ENCODE measurements at places on chromosomes 6 and 20. TPM values are rescaled to one million over a fixed set of nuclear protein-coding genes. Genes with fewer than 3 reads are reported as not detected.

DNA sequence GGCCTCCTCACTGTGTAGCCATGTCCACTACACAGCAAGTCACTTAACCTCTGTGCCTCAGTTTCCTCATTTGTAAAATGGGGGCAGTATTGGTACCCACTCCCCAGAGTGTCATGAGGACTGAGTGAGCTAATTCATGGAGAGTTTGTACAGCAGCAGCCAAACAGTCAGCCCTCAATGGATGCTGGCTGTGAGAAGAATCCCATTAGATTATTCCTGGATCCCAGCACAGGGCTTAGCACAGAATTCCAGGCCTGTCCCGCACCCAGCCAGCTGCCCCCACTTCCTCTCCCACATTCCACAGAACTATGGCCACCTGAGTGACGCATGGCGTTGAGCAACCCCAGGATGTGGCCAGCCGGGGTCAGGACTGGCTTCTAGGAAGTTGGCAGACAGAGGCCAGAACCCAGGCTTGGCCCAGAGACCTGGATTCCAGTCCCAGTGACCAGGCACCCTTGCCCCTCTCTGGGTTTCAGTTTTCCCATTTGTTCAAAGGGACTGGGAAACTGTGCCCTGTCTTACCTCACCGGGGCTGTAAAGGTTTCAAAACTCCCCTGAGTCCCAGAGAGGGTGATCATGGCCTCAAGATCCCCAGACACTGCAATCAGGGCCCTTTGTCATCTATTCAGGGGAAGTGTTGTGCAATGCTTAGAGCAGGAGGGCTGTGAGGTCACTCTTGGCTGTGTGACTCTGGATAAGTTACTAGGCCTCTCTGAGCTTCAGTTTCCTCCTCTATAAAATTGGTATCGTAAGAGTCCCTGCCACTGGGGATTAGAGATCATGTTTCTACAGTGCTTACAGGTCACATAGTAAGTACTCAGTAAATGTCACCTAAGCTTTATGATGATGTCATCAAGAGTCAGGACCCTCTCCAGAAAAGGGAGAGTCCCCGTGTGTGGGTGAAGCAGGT, 3.0 kb upstream of the TGM2 start:
- DNase-seq: no peak

- DNase-seq: no peak
Measured at GRCh38 chr6:52787917-52788316, 15.7 kb downstream of the GSTA1 start.

DNA sequence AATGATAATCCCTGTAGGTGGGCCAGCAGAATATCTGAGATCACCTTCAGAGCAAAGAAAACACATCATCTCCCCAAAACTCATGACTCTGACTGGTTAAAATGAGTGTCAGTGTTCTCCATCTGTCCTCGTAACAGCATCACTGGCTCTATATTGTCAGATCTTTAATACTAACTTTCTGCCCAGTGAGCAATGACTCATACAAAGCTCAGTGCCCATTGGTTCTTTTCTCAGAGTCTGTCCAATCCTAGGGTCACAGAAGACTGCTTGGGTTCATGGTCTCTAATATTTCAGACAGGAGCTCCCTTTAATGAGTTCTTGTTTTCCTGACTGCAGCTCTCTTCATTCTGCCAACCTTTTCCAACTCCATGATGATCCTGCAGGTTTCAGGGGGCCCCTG, 36.4 kb downstream of the HLA-DPB1 start:
- DNase-seq: no peak

GRCh38 chr20:45963059-45964005, 8.7 kb downstream of the ZNF335 start:
- peak; percentile 86 for DNase-seq

DNA sequence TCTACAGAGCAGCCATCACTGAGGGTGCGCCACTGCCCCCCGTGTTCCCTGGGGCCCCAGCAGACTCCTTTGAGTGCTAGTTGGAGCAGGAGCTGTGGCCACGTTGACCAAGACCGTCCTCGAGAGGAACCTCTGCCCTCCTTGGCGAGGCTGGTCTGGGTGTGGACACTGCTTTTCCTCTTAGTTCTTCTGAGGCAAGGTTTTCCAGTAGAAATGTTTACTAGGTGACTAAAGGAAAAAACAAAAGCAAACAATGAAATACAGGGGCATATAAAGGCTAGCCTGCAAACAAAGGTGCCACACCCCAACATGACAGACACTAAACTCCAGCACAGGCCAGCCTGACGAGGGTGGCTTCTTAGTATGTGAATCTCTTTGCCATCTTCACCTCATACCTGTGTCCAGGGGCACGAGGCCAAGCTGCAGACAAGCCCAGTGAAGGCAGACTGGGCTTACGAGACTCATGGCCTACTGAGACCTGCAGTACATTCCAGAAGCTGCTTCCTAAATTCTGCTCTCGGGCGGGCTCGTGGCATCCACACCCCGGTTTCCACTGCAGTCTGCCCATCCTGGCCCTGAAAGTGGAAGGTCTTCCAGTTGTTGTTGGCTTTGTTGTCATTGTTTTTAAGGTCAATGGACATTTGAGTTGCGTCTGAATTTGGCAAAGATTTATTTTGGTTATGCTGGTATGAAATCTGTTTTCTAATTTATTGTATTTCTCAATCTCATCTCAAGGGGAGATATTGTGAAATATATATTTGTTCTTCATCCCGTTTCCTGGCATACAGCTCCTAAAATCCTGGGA, 39.2 kb downstream of the FAM50B start:
- DNase-seq: no peak

- no peak for DNase-seq
Measured at GRCh38 chr6:49087369-49087768, 375.7 kb downstream of the MMUT start.

GRCh38 chr6:21533678-21534077, 59.9 kb upstream of the SOX4 start:
- DNase-seq: no peak

GRCh38 chr6:10272591-10272990, 142.3 kb downstream of the TFAP2A start:
- DNase-seq: no peak

DNA sequence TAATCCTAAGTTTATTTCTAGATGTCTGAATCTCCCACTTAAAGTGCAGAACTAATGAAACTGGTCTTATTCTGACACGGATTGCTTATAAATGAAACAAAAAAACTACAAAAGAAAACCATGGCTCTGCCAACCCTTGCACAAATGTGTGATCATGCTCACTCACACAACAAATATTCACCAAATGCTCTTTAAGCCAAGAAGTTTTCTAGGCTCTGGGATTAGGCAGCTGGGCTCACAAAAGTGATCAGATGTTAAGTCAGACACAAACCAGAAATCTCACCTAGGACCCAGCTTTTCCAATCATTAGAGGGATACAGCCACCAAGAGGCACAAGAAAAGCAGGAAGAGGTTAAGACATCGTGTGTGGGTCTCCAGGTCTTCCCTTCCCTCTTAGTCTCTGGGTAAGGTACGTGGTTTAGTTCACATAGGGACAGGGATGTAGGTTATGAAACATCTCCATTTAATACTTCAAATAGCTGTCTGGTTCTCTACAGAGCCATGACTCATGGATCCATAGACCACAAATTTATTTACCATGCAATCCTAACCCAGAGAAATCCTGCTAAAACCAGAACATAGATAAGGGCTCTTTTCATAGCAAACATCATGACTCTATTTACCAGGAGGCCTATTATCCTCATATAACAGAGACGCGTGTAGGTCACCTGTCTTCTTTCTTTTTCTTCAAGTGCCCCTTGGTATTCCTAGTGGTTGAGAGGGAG, 165.2 kb downstream of the WDR27 start:
- no peak for DNase-seq

GRCh38 chr6:12383448-12383847, 93.3 kb downstream of the EDN1 start:
- DNase-seq: no peak

- DNase-seq: no peak
Measured at GRCh38 chr6:45275358-45275757, 52.8 kb upstream of the RUNX2 start.

GRCh38 chr20:46021361-46022359, 7.4 kb upstream of the SLC12A5 start:
- no peak for DNase-seq

DNA sequence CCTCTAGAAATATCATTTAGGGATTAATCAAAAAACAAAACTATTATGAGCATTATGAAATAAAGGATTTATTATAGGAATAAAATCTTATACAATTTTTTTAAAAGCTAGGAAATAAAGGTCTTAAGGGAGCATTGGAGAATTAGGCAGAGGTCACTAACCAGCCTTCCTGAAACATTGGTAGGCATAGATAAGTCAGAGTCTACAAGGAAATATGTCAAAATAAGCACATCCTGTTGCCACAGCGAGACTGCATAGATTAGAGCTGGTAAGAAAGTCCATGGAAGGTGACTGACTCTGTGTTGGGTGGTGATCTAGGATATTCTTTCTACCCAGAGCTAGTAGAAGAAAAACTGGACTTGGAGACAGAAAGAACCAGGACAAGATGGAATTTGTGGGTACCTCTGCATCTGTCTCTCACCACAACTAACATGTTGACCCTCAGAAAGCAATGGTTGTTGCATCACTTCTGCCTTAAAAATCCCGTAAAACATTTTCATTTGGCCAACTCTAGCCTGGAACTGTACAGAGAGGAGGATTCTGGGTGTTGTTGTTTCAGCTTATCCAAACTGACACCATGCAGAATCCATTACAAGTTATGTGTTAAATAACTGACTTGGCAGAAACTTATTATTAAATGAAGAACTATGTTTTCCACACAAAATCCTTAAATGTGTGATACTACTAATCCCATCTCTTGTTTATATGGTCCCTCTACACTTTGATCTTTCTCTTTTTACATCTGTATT, 77.1 kb downstream of the FBXO5 start:
- no peak for DNase-seq

DNA sequence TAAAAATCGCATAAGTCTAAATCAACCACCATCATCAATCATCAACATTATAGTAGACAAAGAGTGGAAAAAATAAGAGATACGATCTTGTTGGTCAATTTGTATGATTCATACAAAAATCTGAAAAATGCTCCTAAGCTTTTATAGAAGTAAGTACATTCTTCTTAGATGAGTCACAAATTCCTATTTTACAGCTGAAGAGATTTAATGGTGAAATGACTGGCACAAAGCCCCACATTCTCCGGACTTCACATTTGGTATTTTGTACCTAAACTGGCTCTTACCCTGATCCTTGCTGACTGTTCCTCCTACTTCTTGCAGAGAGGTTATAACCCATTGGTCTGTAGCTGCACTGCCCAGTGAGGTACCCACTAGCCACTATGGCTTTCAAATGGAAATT, 29.9 kb upstream of the PREP start:
- DNase-seq: no peak

Gene RSPH9
- total RNA-seq: 0.38 TPM

Gene ZSCAN23
- total RNA-seq: 2.1 TPM
